Activated CD4-positive, alpha-beta T cell treated with anti-CD3 and anti-CD28 coated beads for 48 hours (primary cell): ENCODE measurements at places on chromosomes 12 and 14.

GRCh38 chr12:58309806-58310205, 368.4 kb downstream of the ATP23 start:
- DNase-seq = no peak

DNA sequence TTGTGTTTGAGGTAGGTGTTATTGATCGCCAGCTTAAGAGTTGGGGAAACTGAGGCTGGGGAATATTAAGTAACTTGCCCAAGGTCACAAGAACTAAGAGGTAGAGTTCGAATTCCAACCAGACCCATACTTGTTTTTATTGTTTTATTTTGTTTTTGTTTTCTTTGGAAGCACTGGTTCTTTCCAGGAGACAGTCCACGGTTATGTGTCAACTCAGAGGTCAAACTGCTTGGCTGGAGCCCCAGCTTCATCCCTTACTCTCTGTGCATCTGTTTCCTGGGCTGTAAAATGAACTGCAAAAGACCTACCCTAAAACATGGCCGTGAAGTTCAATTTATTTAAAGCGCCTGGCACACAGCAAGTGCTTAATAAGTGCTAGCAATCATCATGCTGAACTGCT, 74.4 kb upstream of the MAP1LC3B2 start:
- DNase-seq = no peak

DNA sequence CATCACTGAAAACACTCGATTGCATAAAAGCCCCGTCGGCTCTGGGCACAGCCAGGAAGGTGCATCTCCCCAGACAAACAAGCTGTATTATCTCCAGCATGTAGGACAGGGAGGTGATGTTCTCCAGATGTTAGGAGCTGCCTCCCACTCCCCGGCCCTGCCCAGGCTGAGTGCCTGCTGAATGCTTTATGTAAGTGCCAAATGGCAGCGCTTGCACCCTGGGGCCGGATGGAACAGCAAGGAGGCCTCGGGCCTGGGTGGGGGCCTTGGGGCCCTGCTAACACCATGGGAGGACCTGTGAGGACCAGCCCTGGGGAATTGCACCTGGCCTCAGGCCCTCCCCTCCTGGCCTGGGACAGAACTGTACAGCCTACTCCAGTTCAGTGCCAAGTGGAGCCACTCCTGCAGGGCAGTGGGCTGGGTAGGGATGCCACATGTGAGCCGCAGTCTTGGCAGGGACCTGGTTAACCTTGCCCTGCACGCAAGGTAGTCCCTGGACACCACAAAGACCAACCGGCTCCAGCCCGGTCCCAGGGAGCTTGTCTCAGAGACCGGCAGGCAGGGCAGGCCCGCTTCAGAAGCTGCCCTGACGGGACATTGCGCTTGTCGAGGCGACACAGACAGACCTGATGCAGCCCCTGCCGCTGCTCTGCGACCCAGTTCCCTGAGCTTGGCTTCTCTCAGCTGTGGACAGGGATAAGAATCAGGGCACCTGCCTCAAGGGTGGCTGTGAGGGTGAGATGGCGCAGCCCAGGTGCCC, 35.3 kb upstream of the PPP1R13B start:
- no peak for DNase-seq

- DNase-seq = no peak
These were observed 143.7 kb downstream of the AKAP6 start for GRCh38 chr14:32472512-32473463.

- DNase-seq = no peak
These were observed 75.9 kb downstream of the TMEM121 start for GRCh38 chr14:105602243-105602750.

DNA sequence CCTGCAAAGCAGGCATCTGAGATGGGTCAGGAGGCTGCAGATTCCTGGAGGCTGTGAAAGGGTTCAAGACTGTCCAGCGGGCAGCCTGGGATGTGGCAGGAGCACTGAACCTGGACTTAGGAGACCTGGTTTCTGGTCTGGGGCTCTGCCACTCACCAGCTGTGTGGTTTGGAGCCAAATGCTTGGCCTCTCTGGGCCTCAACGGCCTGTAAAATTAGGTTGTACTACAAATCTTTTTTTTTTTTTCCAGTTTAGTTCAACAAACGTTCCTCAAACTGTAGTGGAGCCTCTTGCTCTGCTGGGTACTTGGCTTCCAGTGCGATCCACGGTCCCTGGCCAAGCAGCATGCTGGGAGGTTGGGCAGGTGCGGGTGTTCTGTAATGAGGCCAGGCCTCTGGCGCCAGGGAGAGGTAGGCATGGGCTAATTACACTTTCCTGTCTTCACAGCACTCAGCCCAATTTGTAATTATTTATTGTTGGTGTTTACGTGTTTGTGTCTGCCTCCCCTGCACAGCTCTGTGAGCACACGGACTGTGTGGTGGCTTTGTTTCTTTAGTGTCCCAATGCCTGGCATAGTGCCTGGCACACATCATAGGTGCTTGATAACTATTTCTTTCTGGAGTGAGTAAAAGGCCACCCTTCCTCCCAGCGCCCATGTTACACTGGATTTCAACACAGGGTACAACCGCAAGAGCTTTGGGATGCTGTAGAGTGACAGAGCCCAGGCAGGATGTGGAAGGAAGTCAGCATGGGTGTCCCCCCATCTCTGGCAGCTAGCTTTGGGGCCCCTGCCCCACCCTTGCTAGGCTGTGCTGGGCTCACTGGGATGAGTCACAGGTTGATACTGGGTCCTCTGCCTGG, 5.8 kb upstream of the KRT80 start:
- no peak for DNase-seq

GRCh38 chr14:55180434-55180833, 11.0 kb downstream of the DLGAP5 start:
- DNase-seq = no peak

DNA sequence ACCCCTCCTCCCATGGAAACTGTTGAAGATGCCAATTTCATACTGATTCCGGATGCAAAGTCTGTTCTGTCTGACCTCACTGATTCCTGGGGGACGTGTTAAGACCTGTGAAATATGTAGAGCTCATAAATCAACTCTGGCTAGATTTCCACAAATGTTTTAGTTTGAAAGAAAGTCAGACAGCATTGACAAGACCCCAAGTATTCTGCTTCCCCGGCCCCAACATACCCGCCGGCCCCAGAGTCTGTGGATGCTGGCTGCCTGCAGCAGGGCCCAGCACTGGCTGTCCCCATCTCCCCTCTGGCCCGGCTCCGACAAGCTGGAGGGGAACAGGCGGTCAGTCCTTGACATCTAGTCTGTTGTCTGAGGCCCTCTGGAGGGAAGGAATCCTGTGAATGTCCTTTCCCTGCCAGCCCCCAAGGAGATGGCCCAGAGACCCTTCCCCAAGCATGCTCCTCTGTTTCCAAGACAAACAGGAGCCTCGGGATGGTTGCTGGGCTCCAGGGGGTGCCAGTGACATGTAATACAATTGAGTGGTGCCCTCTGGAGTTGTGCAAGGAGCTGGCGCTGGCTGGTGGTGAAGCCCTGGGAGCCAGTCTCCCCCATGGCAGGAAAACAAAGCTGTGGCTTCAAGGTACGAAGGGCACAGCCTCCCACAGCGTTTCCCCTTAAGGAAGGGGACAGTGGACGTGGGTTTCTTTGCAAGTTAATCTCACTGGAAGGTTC, 22.3 kb downstream of the FBLN5 start:
- no peak for DNase-seq

DNA sequence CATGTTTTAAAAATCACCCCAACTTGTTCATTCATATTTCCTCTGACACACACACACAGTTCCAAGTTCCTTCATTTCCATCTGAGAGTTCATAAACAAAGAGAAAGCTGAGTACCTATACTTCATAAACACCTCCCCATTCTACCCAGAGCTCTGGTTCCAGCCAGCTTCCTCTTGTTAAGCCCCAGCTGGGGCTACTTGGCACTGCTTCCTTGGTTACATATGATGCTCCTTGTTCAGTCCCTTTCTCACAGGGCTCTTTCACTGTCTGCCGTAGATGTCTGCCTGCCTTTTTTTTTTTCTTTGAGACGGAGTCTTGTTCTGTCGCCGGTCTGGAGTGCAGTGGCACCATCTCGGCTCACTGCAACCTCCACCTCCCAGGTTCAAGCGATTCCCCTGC, 77.5 kb downstream of the COX16 start:
- DNase-seq = no peak

DNA sequence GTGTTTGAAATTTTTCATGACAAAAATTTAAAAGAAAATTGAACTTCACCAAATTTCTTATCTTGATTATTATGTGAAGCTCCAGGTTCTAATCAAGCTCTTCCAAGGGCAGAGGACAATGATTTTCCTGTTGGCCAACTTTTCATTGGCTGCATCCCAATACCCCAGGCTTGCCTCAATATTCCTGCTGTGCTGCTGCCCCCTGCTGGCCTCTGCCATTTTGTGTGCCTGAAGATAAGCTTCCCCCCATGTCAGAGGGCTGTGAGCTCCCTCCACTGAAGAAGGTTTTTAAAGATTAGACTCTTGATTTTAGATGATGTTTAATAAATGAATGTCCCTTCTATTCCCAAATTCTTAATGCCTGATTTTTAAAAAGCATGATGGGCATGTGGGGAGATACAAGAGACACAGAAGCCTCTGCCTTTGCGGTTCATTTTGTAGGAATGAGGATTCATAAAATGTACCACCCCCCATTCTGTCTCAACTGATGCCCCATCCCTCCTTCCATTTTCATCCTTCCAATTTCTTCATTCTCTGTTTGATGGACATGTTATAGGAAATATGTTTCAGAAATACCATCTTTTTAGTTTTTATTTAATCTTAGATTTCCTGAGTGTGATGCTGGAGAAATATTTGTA, 76.7 kb upstream of the RGS6 start:
- peak; percentile 78 for DNase-seq

DNA sequence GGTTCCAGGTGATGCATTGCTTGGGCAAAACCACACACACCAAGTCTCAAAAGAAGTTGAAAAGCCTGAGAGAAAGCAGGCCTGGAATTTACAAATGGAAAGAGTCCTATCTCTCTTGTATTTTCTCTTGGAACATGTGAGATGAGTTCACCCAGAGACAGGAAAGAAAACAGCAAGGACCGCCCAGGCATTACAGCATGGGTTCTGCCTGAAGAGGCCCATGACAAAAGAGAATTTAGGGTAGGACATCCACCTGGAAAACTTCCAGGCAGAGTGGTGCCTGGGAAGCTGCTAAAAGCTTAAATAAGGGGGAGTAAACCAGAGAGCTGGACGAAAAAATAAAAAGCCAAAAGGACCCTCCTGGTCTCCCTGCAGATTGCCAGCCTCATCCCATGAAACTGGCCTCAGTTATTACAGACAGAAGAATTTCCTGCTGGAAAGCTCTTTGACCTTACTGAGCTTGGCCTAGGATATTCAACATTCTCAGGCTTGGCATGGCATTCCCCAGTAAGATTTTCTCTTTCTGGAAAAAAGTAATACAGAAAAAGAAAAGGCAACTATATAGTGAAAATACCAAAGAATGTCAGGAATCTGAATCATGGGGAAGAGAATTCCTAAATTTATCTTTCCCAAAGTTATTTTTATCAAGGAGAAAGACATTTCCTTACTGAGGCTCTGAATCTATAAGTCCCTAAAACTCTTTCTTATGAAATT, 121.3 kb upstream of the NUDT4 start:
- DNase-seq = no peak

DNA sequence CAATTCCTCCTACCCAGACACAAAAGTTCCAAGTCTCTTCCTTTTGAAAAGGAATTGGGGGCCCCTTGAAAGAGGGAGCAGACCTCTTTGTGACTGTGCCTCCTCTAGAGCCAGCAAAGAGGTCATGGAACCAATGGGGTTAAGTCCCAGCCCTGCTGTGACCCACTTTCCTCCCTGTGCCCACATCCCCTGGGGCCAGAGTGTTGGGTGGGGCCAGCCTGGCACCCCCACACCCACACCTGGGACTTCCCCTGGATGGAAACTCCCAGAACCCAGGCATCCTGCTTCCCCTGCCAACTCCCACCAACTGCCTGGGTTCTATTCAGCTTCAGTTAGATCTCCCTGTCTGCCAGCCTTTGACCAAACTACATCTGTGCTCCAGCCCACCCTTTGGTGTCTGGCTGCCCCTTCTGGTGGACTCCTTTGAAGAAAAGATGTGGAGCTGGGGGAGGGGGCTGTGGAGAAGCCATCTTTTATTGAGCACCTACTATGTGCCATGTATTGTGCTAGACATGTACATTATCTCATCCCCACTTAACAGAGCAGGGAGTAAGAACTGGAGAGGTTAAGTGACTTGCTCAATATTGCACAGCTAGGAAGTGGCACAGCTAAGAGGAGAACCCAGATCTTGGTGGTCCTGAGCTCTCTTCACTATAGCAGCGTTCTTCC, 4.6 kb upstream of the RARG start:
- DNase-seq = peak; percentile 33

- DNase-seq = no peak
These were observed 733 bp downstream of the TTC7B start for GRCh38 chr14:90815572-90815821.

GRCh38 chr12:53990311-53991076, 5.5 kb downstream of the HOXC10 start:
- no peak for DNase-seq

DNA sequence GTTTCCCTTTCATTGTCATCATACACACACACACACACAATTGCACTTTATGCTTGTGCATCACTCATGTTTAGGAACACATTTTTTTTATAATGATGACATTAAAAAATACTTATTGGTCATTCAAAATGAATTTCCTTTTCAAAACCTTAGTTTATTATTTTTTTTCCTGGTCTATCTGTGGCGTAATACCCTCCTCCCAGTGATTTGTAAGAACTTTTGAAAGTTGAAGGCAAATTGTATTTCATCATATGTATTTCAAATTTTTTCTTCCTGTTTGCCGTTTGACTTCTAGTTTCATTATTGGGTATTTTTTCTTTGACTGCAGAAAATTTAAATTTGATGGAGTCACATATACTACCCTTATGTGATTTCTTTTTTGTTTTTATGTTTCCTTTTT, 2.5 kb upstream of the LRRK2 start:
- DNase-seq = no peak

- no peak for DNase-seq
These were observed 135.7 kb downstream of the CNTN1 start for GRCh38 chr12:40827683-40828592.

GRCh38 chr14:100117633-100118395, 41.6 kb downstream of the DEGS2 start:
- DNase-seq = no peak
